IPS DF 6.9 (cell line): ENCODE measurements at places on chromosomes 2 and 18.
A peak's percentile ranks its signal among the peaks of the same experiment; 100 is the strongest.

DNA sequence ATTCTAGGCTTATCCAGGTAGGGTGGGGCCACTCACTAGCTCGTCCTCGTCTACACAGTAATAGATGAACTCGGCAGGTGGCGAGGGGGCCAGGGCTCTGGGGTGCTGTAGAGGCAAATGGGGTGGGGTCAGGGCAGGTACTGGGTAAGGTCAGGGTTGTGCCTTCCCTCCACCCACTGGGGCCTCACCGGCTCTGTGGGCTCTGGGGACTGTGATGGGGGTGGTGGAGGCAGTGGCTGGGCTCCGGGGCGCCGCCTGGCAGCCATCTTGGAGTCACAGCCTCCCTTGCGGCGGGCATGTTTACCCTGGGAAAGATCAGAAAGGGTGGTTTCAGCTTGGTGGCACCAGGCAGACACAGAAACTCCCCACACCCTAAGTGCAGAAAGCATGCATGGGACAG lies 6.4 kb downstream of the MBD1 start:
- DNase-seq: no peak

GRCh38 chr18:79878741-79879378 lies 72.6 kb downstream of the SLC66A2 start:
- no peak for DNase-seq

- DNase-seq: peak; percentile 41
These were observed 8.3 kb downstream of the SLC4A5 start for GRCh38 chr2:74334931-74335333.

DNA sequence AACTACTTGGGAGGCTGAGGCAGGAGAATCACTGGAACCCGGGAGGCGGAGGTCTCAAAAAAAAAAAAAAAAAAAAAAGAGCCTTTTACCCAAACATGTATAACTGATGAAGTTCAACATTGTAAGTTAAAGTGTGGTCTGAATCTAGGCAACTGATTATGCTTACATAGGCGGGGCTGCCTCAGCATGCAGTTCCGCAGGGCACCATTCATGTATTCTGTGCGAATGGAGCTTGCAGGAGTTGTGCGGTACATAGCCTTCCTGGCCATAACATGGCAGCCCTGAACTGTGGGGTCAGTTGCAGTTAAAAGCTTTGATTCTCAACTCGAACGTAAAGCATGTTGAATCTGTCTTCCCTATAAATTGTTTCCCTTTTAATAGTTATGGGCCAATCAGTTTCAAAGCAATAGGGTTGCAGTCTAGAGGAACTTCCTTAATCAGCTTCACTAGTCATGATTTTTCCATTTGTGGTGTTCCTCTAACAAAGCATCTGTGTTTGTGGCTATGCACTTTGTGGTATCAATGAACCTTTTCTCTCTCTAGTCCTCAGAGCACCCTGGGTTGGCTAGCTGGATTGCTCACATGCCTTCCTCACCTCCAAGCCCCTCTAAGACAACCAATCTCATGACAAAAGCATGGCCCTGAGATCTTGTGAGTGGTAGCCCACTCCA lies 30.6 kb upstream of the CEP68 start:
- DNase-seq: no peak

GRCh38 chr2:39913648-39914461 lies 134.8 kb upstream of the THUMPD2 start:
- peak; percentile 45 for DNase-seq

DNA sequence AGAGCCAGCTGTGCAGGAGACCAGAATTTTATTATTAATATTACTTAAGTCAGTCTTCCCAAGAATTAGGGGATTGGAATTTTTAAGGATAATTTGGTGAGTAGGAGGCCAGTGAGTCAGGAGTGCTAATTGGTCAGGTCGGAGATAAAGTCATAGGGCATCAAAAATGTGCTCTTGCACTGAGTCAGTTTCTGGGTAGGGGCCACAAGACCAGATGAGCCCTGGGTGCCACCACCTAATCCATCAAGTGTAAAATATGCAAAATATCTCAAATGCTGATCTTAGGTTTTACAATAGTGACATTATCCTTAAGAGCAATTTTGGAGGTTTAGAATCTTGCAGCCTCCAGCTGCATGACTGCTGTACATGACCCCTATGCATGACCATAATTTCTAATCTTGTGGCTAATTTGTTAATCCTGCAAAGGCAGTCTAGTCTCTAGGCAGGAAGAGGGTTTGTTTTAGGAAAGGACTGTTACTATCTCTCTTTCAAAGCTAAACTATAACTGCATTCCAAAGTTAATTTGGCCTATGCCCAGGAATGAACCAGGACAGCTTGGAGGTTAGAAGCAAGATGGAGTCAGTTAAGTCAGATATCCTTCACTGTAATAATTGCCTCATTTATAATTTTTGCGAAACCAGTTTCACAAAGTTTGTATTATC lies 215.9 kb downstream of the RNF152 start:
- no peak for DNase-seq

GRCh38 chr2:8441986-8442385 lies 239.9 kb upstream of the ID2 start:
- DNase-seq: no peak

DNA sequence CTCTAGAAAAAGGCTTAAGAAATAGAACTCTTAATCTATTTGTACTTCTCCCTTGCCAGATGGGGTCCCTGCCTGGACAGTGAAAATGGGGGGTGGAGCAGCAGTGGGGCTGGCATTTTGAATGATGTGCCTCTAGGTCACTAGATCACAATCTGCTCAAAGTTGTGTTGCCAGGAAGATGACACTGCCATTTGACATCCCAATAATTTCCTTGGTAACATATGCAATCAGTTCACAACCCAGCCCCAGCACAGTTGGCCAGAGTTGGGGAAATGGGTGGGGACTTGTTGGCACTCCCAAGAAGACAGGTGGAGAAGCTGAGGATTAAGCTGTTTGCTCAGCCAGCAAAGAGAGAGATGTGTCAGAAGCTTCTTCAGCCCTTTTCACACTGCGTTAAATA lies 558.3 kb upstream of the KLHL29 start:
- no peak for DNase-seq

DNA sequence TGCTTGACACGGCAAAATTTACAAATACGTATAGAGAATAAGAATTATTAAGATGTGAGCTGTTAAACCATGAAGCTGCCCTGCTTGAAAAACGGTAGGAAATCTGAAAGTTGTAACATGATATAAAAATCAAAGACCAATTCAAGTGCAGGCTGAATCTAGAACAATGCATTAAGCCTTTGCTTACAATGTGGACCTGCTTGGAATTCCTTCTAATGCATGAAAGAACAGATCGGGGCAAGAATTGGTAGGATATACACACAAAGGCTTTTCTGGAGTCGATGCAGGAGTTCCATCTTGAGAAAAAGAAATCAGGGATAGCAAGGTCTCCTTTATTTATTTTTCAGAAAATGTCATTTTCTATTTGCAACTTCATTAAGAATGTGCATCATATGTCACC lies 136.8 kb downstream of the DLGAP1 start:
- no peak for DNase-seq

DNA sequence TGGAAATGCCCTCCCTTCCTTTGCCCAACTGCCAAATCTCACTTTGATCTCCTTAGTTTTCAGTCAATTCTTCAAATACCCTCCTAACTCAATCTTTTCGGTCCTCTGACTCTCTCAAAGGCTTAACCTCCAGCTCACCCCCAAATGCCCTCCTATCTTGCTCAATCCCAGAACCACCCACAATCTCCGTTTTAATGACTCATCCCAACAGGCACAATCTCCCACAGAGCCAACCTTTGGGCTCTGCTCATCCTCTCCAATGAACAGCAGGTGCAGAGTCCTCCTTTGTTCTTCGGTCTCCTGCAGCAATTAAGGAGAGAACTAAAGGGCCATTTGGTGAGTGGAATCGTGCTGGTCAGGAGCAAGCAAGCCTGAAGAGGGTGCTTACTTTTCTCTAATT lies 366.1 kb upstream of the CRIM1 start:
- DNase-seq: no peak

DNA sequence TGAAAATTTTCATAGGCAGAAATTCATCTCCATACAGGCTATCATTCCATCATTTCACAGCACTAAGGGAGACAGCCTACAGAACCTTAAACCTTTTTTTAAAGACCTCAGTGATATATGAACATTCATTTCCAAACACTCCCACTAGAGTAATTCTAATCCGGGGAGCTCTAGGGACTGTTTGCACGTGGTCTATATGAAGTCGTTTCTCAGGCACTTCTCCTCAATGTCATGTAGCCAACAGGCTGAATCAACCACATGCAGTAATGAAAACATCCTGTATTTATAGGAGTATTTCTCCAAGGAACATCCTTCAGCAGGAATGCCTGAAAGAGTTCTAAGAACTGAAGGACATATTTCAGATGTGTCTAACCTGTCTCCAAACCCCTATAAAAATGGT lies 97.3 kb upstream of the CREB1 start:
- DNase-seq: no peak

GRCh38 chr2:173357346-173357745 lies 2.7 kb downstream of the CDCA7 start:
- DNase-seq: no peak

DNA sequence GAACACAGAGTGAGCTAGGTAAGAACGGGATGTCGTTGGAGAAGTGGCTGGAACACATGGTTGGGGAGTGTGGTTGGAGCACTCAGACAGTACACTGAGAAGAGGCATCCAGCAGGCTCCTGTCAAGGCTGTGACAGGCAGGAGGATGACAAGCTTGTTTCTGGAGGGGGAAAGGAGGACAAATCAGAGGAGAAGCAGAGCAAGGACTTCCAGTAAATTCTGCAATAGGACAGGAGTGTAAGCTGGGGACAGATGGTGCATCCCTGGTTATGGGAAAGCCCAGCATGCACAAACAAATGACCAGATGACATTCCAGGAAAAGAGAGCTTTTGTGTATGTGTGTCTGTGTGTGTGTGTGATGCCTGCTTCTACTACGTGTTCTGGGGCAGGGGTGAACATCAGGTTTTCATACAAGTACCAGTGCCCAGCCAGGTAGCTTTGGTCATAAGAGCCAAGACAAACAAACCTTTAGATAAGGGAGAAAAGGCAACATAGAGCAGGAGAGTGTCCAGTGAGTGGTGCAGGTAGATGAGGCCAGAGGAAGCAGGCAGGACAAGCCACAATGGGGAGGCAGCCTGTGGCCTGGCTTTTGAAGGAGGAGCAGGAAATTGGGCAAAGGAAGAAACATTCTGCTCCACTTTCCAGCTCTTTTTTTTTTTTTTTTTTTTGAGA lies 32.1 kb upstream of the MAPK4 start:
- no peak for DNase-seq

- no peak for DNase-seq
These were observed 5.4 kb downstream of the SOX11 start for GRCh38 chr2:5697562-5697961.

GRCh38 chr18:72738136-72738535 lies 129.7 kb downstream of the NETO1 start:
- DNase-seq: no peak
